ENCODE measurements at places on chromosomes 4 and X. TPM values are rescaled to one million over a fixed set of nuclear protein-coding genes. Genes with fewer than 3 reads are reported as not detected.

The DUX4 gene
- total RNA-seq, result not detected

The HS6ST2 gene
- total RNA-seq, result 0.26 TPM

The SOWAHB gene
- 4.0 TPM for total RNA-seq

The XAGE2 gene
- total RNA-seq, result not detected

The SRD5A3 gene
- total RNA-seq, result 17.0 TPM
